ENCODE measurements at places on chromosomes 1 and 21.

DNA sequence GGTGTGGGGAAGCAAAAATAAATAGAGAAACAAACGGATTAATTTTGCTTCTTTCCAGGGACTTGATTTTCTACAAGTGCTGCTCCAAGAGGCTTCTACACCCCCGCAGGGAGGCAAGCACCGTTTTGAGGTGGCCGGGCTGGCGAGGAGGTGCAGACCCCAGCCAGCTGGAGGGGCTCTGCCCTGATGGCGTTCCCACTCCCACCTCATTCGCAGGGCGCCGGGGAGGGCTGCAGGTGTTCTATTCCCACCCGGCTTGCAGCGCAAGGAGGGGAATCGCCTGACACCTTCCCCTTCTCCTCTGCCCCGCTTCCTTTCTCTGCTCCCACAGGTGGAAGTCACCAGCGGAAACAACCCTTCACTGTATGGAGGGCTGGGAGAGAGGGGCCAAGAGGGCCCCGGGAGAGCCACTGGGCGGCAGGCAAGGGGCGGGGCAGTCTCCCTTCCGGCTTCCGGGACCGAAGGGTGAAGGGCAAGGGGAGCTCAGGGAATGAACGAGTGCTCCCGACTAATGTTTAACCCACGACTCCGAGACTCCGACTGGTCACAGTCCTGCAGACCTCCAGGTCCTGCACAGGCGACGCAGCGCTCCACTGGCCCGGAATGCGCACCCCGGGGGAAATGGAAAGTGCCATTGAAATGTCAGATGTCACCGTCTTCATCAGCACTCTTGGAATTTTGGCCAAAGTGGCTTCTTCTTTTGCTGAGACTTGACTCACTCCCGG is 29.1 kb downstream of the TEX35 start:
- DNase-seq: peak; percentile 36

GRCh38 chr21:17371450-17371849 is 141.4 kb upstream of the CXADR start:
- no peak for DNase-seq

DNA sequence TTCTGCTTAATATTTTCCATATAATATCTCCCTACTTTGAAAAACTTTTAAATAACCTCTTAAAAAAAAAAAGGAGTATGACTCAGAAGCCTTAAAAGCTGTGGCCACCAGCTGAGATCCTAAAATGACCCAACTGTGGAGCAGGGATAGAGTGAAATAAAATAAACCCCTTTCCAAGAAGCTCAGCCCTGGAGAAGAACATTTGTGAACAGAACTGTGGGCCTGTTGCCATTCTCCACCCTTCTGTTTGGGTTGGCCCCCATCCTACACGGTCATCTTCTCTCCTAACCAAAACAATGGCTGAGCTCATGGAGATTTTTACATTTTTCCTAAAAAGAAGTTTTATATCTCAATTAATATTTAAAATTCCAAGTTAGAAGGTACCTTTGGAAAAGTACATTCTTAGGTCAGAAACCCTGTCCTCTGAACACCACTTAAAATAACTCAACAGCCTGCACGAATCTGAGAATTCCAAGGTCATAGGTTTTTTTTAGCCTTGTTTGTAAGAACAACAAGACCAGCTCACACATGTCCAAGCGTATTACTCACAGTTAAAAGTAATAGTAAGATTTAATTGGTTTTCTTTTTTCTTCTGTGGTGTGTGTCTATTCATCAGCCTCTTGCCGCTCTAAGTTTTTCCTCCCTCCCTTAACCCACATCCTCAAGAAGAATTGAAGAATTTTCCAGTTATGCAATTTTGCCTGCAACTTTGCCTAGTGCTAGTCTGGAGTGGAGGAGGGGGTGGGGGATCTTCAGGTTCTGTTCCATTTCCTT is 107.7 kb upstream of the ERRFI1 start:
- no peak for DNase-seq

GRCh38 chr1:186327331-186327730 is 47.7 kb downstream of the TPR start:
- DNase-seq: no peak

DNA sequence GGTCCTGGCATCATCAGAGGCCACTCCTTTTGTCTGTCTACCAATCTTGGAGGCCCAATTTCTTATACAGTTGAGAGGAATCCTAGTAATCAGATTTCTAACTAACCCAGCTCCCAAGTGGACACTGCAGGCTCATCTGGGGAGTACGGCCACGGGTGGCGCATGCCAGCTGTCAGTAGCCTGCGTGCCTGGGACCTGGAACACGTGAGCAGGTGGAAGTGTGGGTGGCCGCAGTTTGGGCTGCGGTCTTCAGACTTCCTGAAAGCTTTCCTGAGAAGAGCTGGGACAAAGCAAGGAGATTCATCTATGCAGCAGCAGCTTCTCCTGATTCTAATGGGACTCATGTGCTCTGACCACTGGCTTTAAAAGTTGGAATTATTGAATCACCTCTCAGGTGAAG is 12.4 kb downstream of the ADORA3 start:
- DNase-seq: no peak

DNA sequence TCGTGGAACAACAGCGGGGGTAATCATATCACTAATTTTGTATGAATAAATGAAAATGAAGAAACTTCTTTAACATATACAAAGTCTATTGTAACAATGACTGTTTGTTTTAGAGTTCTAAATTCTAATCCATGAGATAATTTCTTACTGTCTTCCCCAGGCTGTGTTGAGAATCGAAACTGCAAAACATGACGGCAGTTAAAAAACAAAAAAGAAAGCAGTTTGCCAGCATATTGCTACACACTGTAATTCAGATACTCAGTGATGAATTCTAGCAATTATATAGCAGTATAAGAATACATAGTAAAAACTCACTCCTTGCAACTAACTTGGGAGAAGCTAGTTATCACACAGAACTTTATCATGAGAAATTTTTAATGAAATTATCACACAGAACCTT is 22.1 kb downstream of the INSL5 start:
- no peak for DNase-seq

GRCh38 chr1:201882665-201883132 is 6.0 kb upstream of the SHISA4 start:
- peak; percentile 67 for DNase-seq

GRCh38 chr1:41385398-41386195 is 24.4 kb downstream of the FOXO6 start:
- no peak for DNase-seq

DNA sequence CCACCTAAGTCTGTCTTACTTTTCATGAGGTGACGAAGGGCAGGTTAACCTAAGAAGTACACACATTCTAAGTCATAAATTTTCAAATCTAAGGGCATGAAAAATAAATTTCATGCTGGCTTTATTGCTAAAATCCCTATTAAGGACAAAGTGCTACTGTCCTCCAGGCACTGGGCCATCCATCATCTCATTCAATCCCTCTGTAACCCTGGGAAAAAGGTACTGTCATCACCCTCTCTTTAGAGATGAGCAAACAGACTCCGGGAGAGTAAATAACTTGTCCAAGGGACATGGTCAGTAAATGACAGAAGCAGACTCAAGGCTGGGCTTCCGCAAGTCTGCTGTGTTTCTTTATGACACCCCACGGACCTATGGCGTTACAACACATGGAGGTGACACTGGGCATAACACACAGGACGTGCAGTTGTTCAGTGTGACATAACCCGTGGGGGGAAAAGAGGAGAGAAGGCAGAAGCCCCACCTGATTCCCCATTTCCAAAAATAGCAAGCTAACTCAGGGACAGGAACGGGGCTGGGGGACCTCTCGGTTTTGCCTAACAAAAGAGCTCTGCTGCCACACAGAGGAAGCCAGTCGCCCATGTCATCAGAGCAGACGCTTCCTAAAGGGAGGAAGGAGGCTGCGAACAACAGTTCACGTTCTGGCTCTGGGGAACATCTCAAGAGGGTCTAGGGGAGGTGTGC is 12.5 kb upstream of the SRM start:
- no peak for DNase-seq

DNA sequence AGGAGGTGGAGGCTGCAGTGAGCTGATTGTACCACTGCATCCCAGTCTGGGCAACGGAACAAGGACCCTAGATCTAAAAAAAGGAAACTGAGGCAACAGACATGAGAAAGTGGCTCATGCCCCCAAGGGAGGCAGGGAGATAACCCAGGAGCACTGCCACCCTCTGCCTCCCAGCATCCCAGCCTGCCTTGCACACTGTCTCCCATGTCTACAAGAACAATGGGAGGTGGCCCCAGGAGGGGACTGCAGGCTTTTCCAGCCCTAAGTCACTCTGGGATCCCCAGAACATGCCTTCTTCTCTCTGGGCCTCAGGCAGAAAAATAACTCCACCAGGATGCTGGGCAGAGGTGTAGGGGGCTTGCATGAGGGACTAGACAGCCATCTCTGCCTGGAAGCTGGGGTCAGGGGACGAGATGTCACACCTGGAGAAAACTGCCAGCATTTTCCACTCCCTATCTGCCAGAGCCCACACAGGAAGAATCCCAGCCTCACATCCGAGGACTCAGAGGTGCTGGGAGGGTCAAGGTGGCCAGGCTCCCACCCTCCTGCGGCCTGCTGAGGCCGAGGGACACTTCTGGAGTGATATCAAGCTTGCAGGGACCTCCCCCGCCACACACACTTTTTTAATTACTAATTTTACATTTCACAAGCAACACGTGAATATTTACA is 21.4 kb downstream of the RUNX3 start:
- DNase-seq: no peak

DNA sequence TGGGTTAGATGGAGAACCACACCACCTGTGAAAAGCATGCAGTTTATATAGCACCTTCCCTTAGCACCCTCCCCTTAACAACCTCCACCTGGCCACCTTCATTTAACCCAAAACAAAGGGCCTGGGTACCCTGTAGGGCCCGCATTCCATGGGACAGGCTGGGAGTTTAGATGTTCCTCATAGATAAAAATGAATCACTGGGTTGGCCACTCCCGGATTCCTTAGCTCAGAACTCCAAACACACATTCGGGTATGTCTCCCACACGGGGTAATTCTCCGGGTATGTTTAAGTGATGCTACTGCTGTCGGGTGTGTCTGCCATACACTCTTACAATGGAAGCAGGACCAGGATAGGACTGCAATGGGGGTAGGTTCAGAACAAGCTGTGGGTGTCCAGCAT is 43.9 kb upstream of the FOXO6 start:
- DNase-seq: no peak

DNA sequence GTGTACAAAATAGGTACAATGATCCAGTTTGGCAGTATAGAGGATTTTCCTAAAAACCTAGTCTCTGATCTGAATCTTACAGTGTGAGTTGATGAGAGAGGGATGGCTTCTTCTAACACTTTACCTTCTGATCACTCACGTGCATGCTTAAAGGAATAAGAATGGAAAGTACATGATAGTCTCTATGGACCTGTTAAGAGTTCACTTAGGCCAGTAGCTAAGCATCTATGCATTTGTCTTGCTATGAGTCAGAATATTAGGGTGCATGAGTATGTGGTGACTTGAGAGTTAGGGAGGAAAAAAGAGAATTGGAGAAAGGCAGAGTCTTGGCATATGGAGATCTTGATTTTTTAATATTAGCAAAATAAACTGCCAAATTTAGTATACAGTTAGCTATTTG is 206.3 kb downstream of the COL11A1 start:
- DNase-seq: no peak

DNA sequence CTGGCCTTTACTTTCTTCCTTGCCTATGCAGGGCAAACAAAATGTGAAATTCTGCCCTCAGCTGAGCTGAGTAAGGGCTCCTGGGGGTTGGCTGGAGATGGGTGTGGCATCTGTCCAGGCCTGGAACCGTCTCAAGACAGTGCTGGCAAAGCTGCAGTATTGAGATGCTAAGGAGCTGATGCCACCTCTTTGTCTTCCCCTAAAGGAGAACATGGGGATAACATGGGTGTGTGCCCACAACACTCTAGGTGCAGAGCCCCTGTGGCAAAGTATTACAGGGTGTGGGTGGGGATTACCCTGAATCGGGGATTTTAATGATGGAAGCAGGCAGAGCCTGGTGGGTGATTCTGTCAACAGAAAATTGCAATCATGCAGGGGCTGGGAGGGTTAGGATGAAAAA is 2.5 kb upstream of the ST3GAL3 start:
- no peak for DNase-seq

GRCh38 chr1:164417016-164417704 is 141.8 kb upstream of the PBX1 start:
- DNase-seq: no peak

GRCh38 chr1:163443863-163444262 is 122.1 kb downstream of the NUF2 start:
- no peak for DNase-seq

- DNase-seq: no peak
These were observed 52.4 kb downstream of the PDE9A start for GRCh38 chr21:42705746-42706374.

DNA sequence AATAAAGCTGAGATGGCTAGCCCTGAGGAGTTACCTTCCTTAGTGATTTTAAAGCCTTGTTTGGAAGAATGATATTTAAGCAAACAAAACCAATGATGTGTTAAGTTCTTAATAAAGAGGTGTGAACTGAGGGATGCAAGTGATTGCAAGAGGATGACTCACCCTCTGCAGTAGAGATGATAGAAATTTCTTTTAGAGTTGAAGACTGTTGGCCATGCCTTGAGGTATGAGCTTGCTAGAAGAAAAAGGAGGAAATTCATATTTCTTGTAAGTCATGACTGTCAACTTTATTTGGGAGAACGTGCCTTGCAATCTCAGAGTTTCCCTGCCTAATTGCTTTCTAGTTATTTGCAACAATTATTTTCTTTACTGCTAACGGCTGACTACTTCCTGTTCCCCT is 94.7 kb downstream of the PLA2G4A start:
- DNase-seq: no peak

GRCh38 chr21:10464975-10465374 is 56.4 kb upstream of the TPTE start:
- no peak for DNase-seq

- DNase-seq: peak; percentile 44
These were observed 16.5 kb upstream of the TSPAN2 start for GRCh38 chr1:115105831-115106230.

- no peak for DNase-seq
These were observed 112.3 kb downstream of the GLUL start for GRCh38 chr1:182279302-182279701.

- no peak for DNase-seq
These were observed 8.6 kb upstream of the CHI3L2 start for GRCh38 chr1:111218701-111219556.

GRCh38 chr1:14626869-14627607 is 28.6 kb downstream of the KAZN start:
- DNase-seq: no peak

GRCh38 chr1:62230718-62231117 is 36.1 kb downstream of the L1TD1 start:
- DNase-seq: no peak

- DNase-seq: no peak
These were observed 207.4 kb upstream of the NRIP1 start for GRCh38 chr21:15272171-15272570.

GRCh38 chr1:38834221-38834782 is 25.3 kb downstream of the RRAGC start:
- DNase-seq: peak; percentile 82

DNA sequence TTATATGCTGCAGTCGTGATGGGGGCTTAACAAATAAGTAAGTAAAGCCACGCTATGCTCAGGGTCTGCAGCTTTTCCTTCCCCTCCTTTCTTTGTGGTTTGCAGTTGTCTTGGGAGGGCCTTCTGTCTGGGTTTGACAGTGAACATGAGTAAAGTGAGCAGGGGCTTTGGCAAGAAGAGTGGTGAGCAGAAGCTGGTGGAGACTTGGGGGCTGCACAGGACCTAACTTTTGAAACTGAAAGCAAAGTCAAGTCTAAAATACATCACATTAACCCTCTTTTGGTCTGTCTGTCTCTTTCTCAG is 368.6 kb upstream of the VAMP3 start:
- no peak for DNase-seq

GRCh38 chr1:169586395-169587255 is at the start of gene F5:
Gene F5, minus strand, starts transcription at chr1:169586481. Its CDS starts 95 bp downstream, at chr1:169586386.
- DNase-seq: peak; percentile 73

- DNase-seq: no peak
These were observed 2.0 kb upstream of the TMPRSS3 start for GRCh38 chr21:42397746-42398394.

All from AML-193 (cell line).